ENCODE measurements at places on chromosomes 6 and 20. TPM values are rescaled to one million over a fixed set of nuclear protein-coding genes. Genes with fewer than 3 reads are reported as not detected.

Gene IL17F
- total RNA-seq = not detected

Gene COX4I2
- not detected for total RNA-seq

Gene GOPC
- 51.6 TPM for total RNA-seq

Gene TFAP2D
- total RNA-seq = not detected

Gene PTCRA
- total RNA-seq = not detected

Gene HLA-DQB2
- not detected for total RNA-seq

Gene CST4
- 0.43 TPM for total RNA-seq

Gene FAM229B
- 35.7 TPM for total RNA-seq

Gene CASS4
- 0.09 TPM for total RNA-seq

Gene CNR1
- total RNA-seq = not detected

Gene HAO1
- total RNA-seq = not detected

Gene CEP250
- total RNA-seq = 11.9 TPM

Gene PERP
- 20.8 TPM for total RNA-seq

Gene C6orf118
- not detected for total RNA-seq

Gene MYCT1
- total RNA-seq = under 0.01 TPM

Gene OR2J3
- not detected for total RNA-seq

All from smooth muscle cell of bladder (primary cell).